Fibroblast of the conjunctiva (primary cell): ENCODE measurements at places on chromosomes 2 and 18.

GRCh38 chr2:103784261-103784660 is 1022.4 kb downstream of the TMEM182 start:
- no peak for DNase-seq

DNA sequence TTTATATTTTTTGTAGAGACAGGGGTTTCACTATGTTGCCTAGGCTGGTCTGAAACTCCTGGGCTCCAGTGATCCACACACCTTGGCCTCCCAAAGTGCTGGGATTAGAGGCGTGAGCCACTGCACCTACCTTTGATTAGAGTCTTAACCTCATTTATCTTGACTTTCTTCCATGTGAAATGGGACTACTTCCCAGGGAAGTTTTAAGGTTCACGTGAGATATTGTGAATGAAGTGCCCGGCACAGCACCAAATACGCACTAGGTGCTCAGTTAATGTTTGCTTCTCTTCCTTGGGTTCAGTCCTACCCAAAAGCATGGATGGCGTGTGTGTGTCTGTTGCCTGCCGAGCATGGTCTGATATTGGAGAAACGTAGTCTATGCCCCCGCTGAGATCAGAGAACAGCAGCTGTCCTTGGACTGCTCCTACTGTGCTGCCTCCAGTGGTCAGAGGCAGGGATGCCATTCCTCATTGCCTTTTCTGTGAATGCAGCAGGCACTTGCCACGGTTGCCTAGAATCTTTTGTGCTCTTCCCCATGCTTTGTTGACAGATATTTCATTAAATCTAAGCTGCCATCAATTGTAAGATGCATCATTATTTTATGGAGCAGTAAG is 12.3 kb upstream of the TFCP2L1 start:
- DNase-seq, result no peak

GRCh38 chr2:119264781-119265692 is 41.4 kb downstream of the STEAP3 start:
- DNase-seq, result no peak

GRCh38 chr2:106323337-106324013 is 129.4 kb upstream of the UXS1 start:
- no peak for DNase-seq

- DNase-seq, result no peak
Measured at GRCh38 chr18:22839340-22839821, 93.7 kb upstream of the RBBP8 start.

DNA sequence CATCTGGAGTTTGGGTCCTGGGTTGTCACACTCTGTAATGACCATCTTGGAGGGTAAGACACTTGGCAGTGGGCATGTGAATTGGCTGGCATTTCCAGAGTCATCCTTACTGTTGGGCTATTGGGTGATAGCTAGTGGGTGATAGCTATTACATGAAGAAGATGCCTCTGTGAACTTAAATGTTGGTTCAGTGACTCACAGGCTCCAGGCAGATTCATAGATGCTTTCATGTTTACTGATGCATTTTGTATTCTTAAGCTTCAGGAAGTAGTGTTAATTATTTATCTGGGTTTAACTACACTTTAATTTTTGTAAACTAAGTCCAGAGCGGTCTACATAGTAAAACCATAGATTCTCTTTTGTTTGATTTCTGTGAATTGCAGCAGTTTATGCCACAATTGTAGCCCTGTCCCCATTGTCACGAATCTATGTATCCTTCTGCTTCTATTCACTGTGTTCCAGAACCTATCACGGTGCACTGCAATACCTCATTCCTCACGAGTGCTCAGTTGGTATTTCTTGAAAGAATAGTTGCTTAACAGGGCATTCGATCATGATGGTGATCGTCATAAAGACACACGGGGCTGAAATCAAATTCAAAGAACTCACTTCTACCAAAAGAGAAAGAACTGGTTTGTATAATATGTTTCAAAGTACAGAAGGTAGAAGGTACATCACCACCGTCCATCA is 79.7 kb downstream of the GBX2 start:
- no peak for DNase-seq

GRCh38 chr18:79200546-79201268 is 131.5 kb downstream of the ATP9B start:
- DNase-seq, result peak; percentile 14

GRCh38 chr2:27185331-27186026 is 26.4 kb upstream of the ATRAID start:
- no peak for DNase-seq

DNA sequence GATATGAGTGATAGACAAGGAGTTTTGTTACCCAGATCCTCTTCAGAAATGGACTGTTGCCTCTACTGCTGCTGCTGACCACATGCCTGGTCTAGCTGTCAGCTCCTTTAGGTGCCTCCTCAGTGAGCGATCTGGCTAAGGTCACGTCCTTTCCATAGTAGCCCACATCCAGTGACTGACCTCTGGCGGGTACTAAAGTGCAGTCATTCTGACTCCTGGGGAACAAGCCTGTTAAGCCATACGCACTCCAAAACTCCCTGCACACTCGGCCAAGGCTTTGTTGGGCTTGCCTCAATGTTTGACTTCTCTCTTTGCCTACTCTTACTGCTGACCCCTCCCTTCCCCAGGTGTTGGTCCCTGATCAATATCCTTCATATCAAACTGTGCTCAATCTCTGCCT is 685.2 kb downstream of the IRS1 start:
- no peak for DNase-seq

DNA sequence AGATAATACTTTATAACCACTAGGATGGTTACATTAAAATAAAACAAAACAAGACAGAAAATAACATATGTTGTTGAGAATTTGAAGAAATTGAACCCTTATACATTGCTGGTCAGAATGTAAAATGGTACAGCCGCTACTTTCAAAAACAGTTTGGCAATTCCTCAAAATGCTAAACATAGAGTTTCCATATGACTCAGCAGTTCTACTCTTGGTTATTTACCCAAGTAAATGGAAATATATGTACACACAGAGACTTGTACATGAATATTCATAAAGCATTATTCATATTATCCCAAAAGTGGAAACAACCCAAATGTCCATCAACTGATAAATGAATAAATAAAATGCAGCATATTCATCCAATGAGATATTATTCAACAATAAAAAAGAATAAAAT is 92.5 kb upstream of the LRATD1 start:
- no peak for DNase-seq

DNA sequence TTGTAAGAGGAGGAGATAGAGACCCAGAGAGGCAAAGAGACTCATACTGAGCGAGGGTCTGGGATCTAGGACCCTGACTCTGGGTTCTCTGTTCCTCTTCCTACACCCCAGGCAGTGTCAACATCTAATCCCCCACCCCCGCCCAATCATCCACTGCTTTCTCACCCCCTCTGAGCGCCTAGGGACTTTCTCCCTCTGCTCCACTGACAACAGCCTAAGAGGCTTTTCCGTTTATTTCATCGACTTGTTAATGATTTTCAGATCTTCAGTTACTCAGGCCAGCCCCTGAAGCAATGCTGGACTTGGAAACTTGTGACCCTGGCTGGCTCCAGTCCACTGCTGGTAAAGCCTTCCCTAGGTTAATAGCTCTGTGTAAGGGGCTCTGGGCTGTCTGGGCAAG is 65.1 kb downstream of the TFCP2L1 start:
- DNase-seq, result no peak

DNA sequence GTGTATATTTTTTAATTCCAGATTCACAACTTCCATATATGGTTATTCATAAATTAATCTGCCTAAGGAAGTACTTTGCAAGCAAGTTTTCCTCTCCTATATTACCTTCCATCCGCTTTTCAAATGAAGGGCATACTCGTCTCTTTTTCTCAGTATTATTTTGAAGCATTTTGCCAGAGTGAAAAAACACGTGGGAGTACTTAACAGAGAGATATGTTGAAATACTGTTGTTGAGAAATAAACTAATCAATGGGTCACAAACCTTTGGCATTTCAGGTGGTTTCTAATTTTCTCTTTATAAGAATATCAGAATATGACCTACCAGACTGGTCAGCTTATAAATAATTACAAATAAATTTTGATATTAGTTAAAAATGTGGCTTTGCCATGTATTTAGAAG is 67.6 kb downstream of the CCDC102B start:
- DNase-seq, result no peak

GRCh38 chr18:8696749-8697211 is 8.6 kb upstream of the MTCL1 start:
- DNase-seq, result peak; percentile 42

DNA sequence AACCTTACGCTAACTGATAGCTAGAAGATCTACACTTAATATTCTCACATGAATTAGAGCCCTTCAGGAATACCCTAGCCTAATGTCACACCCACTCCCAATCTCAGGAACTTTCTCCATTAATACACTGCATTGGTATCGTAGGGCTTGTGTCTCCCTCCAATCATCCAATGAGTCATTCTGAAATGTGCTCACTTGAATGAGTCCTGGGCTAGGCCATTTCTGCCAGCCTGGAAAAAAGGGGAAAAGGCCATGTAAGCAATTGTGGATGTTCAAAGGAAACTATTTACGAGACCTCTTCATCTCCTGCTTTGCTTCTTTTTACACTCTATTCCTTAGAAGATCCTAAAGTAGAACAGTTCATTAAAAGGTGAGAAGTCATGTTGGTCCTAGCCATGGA is 18.8 kb downstream of the ZEB2 start:
- no peak for DNase-seq

- no peak for DNase-seq
Measured at GRCh38 chr2:190682168-190682567, 33.3 kb downstream of the NAB1 start.

- DNase-seq, result no peak
Measured at GRCh38 chr2:79437433-79438267, 75.2 kb upstream of the CTNNA2 start.

DNA sequence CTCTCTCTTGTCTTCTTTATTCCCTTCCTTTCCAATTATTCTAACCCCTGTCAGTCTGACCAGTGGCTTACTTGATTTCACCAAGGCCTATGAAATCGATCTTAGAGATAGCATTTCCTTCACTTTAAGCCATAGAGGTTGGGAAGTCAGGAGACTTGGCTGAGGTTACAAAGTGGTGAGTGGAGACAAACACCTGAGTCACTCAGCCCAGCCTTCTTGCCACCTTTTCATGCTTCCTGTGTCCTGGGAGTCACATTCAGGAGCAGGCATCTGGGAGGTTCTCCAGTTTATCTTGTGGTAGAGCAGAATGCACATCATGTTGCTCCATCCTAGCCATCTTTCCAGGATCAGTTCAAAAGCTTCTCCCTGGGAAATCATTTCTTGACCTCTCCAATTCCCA is 59.1 kb downstream of the VSNL1 start:
- DNase-seq, result no peak

DNA sequence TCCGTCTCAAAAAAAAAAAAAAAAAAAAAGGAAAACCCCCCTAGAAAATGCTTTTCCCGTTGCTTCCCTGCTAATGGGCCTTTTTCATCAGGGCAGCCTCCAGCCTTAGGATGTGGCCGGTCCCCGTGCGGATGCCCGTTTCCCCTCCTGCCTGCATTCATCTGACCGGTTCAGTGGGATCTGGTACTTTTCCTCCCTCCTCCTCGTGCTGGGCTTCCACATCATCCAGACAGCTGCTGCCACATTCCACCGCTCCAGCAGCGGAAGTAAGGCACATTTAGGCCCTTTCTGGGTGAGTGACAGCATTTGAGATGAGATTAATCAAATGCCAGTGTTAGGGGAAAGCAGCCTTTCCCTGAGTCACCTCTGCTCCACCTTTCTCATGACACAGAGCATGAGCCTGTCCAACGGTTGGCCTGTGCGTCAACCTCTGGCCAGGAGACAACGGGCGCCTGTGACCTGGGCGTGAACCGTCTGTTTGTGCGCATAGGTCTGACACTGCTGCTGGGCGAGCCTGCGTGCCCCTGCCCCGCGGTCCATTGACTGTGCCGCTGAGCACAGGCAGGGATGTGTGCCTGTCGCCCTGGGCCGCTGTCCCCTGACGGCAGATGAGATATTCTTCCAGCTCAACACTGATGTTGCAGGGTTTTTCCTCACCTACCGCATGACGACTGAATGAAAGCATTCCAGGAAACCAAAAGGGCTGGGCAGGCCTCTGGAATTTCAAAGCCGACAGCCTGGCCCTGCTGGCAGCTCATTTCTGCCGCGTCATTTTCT is 174.0 kb downstream of the TGIF1 start:
- DNase-seq, result peak; percentile 78

- DNase-seq, result no peak
Measured at GRCh38 chr2:134670955-134671354, 47.8 kb downstream of the TMEM163 start.

- DNase-seq, result no peak
Measured at GRCh38 chr2:9549420-9549819, 6.2 kb downstream of the ADAM17 start.
